Activated T-cell treated with anti-CD3 and anti-CD28 coated beads for 24 hours (primary cell): ENCODE measurements at places on chromosomes 2 and 18.

- no peak for DNase-seq
Observed at GRCh38 chr2:199870581-199870980, 19.6 kb upstream of the FTCDNL1 start.

DNA sequence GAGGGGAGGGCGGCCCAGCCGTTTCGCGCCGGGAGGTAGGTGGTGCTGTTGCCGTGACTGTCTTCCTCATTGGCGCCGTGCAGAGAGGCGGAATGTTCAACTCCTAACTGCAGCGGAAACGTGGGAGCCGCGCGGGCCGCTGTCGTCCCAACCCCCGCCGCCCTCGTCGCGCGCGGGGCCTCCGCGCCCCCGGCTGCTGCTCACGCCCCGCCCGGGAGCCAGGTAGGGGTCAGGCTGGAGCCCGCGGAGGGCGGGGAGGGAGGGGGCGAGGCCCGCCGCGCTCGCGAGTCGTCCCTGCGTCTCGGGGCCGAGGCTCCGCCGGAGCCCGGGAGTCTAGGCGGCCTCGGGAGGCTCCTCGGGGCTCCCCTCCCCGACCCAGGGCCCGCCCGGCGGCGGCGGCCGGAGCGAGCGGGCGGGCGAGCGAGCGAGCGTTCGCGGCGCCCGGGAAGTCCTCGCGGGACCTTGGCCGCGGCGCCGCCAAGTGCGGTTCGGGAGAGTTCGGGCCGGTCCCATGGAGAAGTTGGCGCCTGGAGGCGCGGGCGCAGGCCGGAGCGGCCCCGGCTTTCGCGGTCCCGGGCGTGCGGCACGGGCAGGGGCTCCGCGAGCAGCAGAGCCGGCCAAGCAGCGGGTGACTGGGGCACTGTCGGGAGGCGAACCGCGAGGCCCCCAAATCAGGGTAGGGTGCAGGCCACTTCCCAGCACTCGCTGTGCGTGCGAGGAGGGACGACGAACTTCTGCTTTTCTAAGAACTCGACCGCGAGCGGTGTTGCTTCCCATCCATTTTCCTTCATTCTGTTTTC lies at the start of gene MAP3K20:
TSS of gene MAP3K20 (plus strand) at position 66 of the 800 bp plus-strand sequence. CDS start 15,186 bp downstream, outside the sequence.
- DNase-seq: peak; percentile 23

DNA sequence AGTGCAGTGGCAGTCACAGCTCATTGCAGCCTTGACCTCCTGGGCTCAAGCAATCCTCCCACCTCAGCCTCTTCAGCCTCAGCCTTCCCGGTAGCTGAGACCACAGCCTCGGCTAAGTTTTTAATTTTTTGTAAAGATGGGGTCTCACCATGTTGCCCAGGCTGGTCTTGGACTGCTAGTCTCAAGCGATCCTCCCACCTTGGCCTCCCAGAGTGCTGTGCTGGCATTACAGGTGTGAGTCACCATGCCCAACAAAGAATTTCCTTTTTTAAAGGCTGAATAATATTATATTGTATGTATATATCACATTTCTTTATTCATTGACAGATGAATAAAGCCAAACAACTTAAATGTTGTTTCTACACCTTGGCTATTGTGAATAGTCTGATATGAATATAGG lies 42.5 kb downstream of the MOB4 start:
- no peak for DNase-seq

DNA sequence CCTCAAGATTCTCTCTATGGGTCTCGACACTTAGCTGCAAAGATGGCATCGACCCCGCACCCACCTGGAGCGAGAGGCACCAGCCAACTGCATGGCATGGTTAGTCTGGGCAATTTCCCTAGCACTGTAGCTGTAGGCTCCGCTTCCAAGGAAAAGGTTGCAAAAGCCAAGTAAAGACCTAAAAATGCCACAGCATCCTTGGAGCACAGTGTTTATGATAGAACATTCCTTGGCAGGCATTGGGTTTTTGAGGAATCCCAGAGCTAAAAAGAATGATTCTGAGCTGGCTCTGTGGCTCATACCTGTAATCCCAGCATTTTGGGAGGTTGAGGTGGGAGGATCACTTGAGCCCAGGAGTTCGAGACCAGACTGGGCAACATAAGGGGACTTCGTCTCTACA lies 22.9 kb downstream of the QPCT start:
- DNase-seq: no peak

DNA sequence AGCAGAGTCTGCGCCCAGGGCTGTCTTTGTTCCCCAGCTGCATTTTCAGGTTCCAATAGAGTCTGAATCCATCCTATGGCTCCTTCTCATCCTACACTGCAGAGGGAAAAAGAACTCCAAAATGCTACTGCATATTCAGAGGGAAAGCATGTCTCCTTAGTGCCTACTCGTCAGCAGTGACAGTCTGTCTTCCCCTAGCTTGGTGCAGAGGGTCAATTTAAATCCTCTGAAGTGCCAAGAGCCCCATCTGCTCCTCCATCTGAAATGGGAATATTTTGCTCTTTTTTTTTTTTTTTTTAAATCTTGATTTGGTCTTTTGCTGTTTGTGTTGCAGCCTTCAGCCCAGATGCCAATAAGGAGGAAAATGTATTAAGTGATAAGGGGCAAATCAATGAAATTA lies 199.3 kb downstream of the RNF144A start:
- DNase-seq: no peak

GRCh38 chr2:43539436-43539835 lies 56.4 kb downstream of the THADA start:
- DNase-seq: no peak

GRCh38 chr2:25479761-25480160 lies 138.0 kb upstream of the DNMT3A start:
- no peak for DNase-seq

GRCh38 chr2:55811048-55811447 lies 112.5 kb downstream of the EFEMP1 start:
- DNase-seq: no peak

DNA sequence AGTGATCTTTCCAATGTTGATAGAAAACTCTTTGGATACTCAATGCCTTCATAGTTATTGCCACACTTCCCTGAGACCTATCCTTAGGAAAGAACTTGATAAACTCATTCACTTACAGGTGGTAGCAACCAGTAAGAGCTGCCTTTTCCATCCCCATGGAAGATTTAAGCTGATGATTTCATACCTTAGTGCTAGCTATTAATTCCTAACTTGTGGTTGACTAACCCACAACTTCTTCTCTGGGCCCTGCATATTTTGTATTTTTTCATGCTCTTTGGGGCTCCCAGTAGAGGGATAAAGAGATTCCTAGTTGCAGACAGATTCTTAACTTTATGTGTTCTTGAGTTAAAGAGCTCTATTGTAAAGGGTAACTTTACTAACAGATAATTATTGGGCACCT lies 25.2 kb upstream of the SIX3 start:
- DNase-seq: no peak

GRCh38 chr18:8254654-8255053 lies 354.6 kb upstream of the RAB12 start:
- no peak for DNase-seq

GRCh38 chr18:55119434-55119833 lies 160.2 kb upstream of the CCDC68 start:
- DNase-seq: no peak

DNA sequence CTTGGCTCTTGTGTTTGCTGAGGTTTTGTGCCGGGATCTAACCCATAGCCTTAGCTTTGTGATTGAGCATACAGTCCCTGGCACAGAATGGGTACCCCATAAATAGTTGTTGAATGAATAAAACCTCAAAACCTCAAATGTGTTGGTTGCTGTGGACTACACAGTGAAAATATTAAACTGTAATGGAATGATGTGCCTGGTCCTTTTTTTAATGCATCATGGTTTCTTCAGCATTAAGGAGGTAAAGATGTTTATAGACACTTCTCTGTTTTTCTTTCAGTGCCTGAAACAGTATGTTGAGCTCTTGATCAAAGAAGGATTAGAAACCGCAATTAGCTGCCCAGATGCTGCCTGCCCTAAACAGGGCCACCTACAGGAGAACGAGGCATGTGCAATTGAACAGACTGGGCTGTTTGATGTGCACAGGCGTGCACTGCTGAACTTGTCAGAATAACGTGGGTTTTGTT lies 97.0 kb downstream of the RNF144A start:
- no peak for DNase-seq

- DNase-seq: peak; percentile 8
Observed at GRCh38 chr2:222561817-222562645, 93.9 kb downstream of the FARSB start.

DNA sequence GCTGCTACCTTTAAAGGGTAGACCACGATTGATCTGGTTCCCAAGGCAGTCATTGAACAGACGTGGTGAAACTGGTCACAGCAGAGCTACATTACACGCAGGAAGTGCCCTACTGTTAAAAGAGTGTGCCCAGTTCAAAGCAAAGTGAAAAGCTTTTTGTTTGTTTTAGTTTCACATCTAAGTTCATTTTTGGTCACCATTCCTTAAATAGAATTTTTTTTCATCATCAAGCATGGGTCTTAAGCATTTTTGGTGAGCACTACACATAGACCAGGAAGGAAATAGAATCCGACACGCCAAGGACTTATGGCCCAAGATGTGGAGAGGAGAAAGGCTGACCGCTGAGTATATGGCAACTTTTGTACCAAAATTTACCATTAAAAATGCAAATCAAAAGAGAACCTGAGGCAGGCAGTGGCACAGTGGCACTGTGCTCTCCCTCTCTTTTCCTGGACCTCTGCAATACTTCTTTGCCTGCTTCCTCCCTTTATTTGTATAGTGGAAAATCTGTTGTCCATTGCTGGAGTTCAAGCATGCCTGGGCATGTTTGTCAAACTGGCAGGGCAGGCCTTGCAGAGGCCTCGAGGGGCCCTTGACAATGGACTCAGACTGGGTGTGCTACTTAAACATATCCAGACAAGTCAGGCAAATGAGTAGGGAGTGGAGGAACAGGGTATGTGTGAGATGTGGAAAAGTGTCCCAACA lies 42.6 kb upstream of the HNRNPA3 start:
- DNase-seq: no peak

DNA sequence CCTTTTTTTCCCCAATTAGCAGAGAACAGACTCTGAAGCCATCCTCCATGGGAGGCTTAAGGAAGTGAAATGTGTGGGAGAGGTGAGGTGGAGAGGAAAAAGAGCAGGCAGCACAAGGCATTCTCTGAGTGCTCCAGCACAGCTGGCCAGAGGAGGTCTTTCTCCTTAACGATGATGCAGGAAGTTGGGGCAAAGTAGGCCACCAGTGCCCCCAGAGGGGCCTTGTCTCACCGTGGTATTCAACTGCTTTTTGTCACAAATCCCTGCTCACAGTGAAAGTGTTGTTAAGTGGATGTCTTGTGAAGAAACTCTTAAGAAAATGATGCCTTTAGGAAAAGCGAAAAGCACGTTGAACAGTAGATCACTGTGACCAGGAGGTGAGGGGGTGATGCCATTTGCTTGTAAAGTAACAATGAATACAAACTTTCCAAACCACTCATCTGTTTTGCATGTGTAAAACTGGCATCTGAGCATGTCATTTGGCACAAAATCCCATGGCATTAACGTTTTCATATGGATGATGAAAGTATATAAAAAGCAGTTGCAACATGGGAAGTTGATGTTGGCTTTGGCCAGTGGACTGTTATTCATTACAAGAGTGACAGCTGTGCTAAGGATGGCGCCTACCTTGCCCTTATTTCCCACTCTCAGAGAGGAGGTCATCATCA lies 49.2 kb upstream of the CDC42EP3 start:
- no peak for DNase-seq

DNA sequence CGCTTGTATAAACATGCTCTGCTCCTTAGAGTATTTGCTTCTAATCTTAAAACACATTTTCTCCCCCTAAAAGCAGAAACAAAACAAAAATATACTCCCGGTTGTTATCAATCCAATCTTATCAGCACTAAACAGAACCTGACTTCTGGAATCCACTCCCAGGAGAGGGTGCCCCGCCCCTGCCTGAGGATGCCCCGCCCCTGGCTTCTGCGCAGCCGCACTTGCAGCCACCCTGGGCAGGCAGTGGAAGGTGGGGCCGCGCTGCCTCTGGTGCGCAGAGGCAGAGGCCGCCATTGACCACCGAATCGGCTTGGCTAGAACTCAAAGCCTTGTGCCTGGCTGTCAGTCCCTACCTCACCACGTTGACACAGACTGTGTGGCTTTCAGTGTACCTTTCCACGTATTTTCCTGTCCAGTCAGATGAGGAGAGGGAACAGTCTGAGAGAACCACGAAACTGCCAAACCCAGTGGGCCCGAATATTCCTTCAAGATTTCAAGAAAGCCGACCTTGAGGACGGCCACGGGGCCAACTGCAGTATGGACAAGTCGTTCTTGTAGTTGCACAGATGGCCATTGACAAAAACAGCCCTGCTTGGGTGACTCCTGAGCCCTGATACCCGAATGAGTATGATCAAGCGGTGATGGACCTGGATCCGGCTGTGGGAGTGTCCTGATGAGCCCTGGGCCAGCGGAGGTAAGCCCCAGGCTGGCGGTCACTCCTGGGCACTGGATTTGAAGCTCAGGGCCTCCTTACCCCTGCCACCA lies 46.2 kb upstream of the ARHGAP28 start:
- DNase-seq: no peak

GRCh38 chr18:27863780-27864430 lies 313.0 kb downstream of the CDH2 start:
- no peak for DNase-seq

DNA sequence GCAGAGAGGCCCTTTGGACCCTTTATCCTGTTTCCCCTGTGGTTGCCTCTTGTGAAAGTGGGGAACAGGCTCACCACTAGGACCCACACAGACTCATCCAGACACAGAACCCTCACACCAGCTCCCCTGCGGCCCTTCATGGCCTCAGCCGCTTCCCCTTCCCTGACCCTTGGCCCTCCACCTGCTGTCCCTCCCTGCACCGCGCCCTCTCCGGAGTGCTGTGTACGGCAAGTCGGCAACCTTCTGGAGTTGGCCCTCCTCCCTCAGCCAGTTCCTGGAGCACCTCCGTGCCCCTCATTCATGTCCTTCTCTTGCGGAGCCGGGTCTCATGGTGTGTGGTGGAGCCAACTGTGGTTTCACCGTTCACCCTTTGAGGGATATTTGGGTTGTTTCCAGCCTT lies 44.0 kb downstream of the CTDP1 start:
- DNase-seq: no peak

GRCh38 chr18:12580630-12581342 lies 77.1 kb downstream of the SPIRE1 start:
- no peak for DNase-seq

DNA sequence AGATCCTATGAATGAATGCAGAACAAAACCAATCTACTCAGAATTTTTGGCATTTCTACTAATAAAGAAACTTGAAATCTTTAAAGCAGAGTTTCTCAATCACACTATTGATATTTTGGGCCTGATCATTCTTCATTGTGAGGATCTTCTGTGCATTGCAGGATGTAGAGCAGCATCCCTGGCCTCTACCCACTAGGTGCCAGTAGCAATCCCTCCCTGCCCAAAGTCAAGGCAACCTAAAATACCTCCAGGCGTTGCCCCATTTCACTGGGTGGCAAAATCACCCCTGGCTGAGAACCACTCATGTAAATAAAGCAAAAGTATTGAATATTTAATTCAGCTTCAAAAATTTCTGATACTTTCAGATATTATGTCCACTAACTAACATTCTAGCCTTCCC lies 213.0 kb downstream of the SP3 start:
- no peak for DNase-seq

DNA sequence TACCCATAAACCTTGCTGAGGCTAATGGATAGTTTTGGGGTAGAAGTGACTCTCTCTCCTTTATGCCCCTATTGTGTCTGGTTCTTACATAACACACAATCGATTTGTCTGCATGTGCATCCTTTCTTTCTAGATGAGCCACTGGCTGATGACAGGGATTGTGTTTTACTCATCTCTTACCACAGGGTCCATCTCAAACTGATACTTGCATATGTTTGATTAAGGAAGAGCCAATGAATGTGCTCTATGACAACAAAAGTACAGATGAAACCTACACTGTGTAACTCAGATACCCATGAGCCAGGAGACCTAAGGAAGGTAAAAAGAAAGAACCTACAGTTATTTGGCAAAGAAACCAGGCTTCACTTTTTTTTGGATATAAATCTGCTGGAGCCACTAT lies 13.2 kb upstream of the BZW1 start:
- DNase-seq: no peak

- no peak for DNase-seq
Observed at GRCh38 chr2:76861708-76862107, 660.5 kb downstream of the LRRTM4 start.
